Daoy (cell line): ENCODE measurements at places on chromosomes 12 and 14.

GRCh38 chr14:90639641-90640040, 176.6 kb downstream of the TTC7B start:
- DNase-seq: no peak

DNA sequence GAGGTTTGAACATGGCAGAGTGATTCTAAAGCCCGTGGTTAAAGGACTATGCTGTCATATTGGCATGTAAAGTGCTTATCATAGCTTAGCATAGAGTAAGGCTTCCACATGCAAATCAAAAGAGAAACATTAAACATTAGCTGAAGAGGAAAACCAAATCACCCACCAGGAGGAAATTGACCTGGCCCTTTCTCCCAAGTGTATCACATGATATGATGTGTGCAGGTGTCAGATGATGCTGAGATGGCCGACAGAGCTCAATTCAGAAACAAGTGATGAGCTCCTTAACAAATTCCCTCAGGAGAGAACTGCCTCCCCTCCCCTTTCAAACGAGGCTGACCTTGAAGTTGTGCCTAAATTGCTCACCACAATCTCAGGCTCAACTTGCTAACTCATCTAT, 217.1 kb upstream of the BTG1 start:
- DNase-seq: no peak

DNA sequence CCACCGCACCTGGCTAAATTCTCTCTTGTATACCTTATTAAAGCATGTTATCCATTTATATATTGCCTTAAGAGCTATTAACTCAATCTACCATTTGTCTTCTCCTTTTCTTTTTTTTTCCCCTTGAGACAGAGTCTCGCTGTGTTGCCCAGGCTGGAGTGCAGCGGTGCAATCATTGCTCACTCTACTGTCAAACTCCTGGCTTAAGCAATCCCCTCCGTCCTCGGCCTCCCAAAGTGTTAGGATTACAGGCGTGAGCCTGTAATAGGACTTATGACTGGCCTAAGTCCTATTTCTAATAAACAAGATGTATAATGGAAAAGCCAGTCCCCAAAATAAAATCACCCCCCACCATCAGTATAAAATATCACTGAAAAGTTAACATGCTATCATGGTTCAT, 14.4 kb downstream of the SNX6 start:
- no peak for DNase-seq

DNA sequence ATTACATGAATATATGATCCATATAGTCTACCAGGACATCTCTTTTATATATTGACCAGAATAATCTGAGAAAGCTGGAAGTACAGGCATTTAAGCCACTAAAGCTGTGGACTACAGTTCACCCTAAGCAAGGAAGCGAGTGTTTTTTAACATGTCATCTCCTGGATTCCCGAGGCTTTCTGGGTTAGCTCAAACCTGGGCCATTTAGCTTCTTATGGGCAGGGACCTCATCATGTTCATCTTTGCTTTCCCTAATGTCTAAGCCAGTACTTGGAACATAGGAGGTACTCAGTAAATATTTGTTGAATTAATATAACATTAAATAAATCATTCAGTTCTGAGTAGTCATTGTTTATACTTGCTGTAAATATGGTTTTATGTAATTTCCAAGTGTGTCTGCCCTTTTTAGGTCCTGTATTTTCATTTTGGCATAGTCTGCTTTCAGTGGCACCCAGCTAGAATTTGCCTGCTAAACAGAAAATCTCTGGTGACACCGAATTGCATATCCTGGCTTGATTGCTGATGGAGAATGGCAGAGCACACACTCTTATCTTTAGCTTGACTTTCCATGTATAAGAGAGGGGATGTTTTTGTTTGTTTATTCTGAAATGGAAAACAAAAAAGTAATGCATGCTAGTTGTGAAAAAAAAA, 344.5 kb downstream of the ZFP36L1 start:
- DNase-seq: no peak

GRCh38 chr12:77995436-77996167, 164.9 kb downstream of the NAV3 start:
- DNase-seq: peak; percentile 74

DNA sequence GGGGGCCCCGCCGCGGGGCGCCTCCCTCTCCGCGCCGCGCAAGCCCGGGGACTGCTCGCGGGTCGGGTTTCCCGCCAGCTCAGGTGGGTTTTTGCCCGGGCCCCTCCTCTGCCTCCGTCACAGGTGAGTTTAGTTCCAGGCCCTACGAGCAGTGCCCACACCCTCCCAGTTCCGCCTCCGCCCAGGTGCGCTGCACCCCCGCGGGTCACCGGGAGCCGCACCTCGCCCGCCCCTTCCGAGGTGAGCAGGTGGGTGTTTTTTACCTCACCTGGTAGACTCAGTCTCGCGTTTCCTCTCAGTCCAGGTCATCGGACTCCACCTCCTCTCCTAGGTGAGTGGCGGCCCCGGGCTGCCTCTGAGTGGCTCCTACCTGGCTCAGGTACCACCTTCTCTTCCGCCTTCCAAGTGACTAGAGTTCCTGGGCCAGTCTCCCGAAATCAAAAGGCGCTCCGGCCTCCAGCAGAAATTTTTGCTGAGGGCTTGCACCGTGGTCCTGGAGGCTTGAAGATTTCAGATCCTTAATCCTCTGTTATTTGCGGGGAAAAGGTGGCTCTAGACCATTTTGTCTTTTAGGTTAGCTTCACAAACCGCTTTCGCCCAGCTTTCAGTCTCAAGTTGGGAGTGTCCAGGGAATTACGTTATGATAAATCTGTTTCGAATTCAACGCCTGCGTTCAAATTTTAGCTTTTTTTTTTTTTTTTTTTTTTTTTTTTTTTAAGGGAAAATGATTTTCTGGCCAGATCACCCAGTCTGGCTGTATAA, at the start of gene TMEM30B:
TMEM30B (minus strand) TSS at position 153 of the 762 bp plus-strand sequence. CDS start 191 bp downstream, outside the sequence.
- DNase-seq: no peak

- DNase-seq: no peak
These were observed 4.4 kb downstream of the PSMA6 start for GRCh38 chr14:35296545-35296944.
